ENCODE measurements at places on chromosomes 4 and X.

DNA sequence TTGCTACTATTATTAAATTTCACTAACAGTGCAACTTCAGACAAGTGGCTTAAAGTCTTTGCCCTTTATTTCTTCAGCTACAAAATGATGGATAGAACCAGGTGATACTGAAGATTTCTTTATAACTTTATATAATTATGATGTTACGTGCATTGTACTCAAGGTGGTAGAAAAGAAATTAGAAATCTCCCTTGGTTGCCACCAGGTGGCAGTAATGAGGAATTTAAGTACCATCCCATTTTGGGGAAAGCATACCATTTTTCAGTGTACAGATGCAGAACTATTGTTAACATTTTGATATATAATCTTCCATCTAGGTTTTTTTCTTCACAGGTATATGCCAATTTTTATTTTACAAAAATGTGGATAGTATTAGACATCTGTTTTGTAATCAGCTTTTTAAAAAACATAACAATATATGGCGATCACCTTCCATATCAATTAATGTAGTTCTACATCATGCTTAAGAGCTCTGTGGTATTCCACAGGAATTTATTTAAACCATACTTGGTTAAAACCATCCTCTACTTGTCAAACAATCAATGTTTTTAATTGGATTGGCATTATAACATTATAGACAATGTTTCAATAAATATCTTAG, 37.7 kb upstream of the RAB33B start:
- peak; percentile 23 for DNase-seq

GRCh38 chrX:19849464-19850080, 37.8 kb downstream of the SH3KBP1 start:
- DNase-seq = no peak

- DNase-seq = peak; percentile 24
Measured at GRCh38 chr4:683982-684622, 4.8 kb downstream of the SLC49A3 start.

GRCh38 chrX:22882543-22882942, 117.2 kb upstream of the DDX53 start:
- no peak for DNase-seq

GRCh38 chrX:124769166-124769565, 422.8 kb downstream of the SH2D1A start:
- no peak for DNase-seq
